ENCODE measurements at places on chromosomes 3 and 15. TPM values are rescaled to one million over a fixed set of nuclear protein-coding genes. Genes with fewer than 3 reads are reported as not detected.

VIPR1 gene
- 27.0 TPM for total RNA-seq

KLHDC8B gene
- 14.0 TPM for total RNA-seq

SAMMSON gene
- not detected for total RNA-seq

KNG1 gene
- 1,019 TPM for total RNA-seq

All from left lobe of liver (tissue), 2 donors.